Stimulated activated CD4-positive, alpha-beta T cell treated with anti-CD3 and anti-CD28 coated beads, Interleukin-4, amount 100 ng/mL, for 48 hours (primary cell): ENCODE measurements at places on chromosomes 12 and 14.

GRCh38 chr12:81633127-81633526, 126.0 kb downstream of the PPFIA2 start:
- DNase-seq, result no peak

DNA sequence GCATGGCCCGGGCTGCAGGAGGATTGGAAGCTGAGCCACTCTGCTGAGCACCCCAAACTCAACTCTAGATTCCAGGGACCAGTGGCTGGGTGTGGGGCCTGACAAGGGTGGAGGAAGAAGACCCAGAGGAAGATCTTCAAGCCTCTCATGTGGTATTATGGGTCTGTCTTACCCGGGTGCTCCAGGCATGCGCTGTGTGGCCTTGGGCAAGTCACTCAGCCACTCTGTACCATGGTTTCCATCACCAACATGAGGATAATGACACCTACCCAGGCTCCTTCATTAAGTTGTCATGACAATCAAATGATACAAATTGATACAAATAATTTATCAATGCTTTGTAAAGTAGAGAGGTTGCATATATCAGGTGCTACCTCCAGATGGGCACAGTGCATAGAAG, 41.2 kb downstream of the SMUG1 start:
- no peak for DNase-seq

DNA sequence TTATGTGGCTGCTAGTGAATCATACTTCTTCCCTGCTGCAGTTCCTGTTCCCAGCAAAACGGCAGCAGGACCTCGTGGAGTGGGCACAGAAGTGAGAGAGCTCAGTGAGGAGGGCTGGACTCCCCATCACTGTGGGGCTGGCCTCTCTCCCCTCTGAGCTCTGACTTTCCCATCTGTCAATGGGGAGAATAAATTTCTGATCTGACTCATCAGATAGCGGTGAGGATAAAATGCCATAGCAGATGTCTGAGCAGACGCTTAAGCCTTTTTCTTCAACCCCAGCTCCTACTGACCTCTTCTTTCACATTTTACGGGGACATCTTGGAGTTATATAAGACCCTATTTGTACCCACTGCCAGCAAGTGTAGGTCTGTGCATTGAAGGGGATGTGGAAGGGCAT, 116.6 kb downstream of the CRACR2A start:
- DNase-seq, result no peak

- DNase-seq, result no peak
These were observed 26.9 kb downstream of the ZFC3H1 start for GRCh38 chr12:71636704-71637115.
